Activated naive CD8-positive, alpha-beta T cell treated with anti-CD3 and anti-CD28 coated beads, Interleukin-2, amount 50 U/mL, for 16 hours (primary cell): ENCODE measurements at places on chromosomes 16 and 17.

DNA sequence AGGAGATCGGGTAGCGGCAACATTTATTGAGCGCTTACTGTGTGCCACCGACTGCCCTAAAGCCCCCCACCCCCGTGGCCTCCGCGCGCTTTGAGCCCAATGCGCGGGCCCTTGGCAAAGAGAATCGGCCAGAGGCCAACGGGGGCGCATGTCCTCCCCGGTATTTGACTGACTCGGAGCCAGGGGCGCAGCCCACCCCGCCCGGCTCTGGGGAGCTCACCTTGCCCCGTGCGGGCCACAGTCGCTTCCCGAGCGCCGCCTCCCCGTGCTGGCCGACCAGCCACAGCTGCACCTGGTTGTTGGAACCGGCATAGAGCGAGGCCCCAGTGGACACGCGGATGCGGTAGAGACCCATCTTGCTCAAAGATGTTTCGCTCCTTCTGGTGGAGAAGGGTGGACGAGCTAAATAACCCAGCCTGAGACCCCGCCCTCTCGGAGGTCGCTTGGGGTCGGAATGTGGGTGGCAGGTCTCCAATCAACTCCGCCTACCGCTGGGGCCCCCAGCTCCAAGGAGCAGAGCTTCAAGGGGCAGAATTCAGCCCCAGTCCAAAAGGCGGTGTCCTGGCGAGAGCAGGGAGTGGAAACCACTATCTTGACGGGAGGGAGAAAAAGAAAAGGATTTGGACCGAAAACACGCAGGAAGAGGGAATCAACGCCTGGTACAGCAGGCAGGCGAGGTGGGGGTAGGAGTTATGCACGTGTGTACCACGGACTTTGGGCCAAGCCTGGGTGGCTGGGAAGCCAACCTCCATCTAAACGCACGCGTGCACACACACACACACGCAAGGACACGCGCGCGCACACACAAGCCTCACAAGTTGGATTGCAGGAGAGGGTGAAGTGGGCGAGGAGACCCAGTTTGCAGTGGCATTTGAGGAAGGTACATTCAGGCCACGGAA lies at the start of gene ALOX15:
Gene ALOX15, minus strand, starts transcription at position 382 of the 899 bp plus-strand sequence. Its CDS starts 27 bp downstream, at position 355.
- no peak for DNase-seq

DNA sequence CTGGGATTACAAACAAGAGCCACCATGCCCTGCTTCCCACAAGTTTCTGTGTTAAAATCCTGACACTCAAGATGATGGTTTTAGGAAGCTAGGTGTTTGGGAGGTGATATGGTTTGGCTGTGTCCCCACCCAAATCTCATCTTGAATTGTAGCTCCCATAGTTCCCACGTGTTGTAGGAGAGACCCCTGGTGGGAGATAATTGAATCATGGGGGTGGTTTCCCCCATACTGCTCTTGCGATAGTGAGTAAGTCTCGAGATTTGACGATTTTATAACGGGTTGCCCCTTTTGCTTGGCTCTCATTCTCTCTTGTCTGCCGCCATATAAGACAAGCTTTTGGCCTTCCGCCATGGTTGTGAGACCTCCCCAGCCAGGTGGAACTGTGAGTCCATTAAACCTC lies 17.2 kb upstream of the SMG1 start:
- DNase-seq, result no peak

DNA sequence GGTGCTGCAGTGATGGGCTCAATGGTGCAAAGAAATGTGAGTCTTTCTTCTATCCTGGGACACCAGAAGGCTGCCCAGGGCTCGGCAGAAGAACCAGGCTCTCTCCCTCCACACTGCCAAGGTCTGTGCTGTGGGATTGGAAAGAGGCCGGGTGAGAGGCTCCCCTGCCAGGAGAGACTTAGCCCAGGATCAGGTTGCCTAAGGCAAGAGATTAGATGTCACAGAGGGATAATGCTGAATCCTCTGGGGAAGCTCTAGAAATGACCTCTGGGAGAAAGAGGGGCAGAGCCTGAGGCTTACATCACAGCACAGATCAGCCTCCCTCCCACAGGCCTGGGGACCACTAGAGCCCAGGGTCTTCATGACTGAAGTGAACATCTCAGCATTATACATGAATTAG lies 5.7 kb upstream of the DOC2B start:
- no peak for DNase-seq

DNA sequence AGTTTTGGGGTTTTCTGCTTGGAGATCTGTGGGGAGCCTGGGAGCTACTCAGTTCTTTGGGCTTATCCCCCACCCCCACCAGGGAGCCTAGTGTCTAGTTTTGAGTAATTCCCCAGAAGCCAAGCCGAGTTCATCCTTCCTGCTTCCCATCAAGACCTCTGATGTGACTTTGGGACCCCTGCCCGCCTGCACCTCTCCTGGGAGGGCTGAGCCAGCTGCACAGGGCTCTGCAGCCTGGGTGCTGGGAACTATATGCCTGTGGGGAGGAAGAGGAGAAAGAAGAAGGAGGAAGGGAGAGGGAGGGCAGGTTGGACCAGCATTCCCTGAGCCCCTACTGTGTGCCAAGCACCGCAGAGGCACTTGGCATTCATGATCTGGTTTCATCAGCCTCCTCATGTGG lies 178.9 kb downstream of the TMEM132E start:
- no peak for DNase-seq

DNA sequence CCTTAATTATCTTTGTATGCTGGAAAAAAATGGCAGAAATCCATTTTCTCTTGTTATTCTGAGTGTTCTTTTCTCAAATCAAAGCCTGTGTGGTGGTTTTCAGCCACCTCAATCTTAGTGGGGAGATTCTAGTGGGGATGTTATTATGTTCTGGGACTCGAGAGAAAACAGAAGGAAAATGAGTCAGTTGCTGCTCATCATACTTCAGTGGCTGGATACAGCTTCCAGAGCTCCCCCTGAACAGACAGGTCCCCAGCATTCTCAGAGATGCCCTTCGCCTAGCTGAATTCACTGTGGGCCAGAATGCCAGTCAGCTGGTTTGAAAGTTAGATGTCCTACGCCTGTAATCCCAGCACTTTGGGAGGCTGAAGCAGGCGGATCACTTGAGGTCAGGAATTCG lies 8.5 kb downstream of the ST6GALNAC1 start:
- no peak for DNase-seq

DNA sequence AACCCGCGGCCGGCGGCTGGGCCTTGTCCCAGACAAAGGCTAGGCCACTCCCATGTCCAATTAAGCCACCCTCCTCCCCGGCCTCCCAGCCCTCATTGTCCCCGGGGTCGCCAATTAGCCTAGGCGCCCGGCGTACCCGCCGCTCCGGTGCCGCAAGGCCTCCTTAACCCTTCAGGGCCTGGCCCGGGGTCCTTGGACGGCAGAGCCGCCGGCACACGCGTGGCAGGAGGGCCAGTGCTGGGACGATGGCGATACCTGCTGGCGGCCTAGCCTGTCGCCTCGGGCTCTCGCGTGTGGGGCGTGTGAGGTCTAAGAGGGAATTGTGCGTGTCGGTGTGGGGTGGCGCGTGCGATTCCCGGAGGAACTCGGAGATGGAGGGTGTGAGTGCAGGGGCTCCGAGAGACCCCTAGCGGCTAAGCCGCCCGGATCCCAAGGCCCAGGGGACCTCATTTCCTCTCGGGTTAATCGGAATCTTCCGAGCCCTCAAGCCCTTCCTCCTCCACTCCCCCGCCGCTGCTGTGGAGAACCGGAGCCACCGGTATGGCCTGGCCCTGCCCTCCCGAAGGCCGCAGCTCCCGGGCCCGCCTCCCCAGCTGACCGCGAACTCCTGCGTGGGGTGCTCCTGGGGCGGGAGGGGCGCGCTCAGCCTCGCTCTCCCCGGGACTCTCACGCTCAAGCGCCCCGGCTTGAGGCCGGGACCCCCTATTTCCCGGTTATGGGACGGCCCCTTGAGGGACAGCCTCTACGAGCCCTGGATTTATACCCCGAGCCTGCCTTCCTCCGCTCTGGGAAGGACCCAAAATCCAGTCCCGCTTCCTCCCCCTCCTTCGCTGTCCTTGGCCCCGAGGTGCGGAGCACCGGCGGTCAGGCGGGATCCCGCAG lies 11.9 kb downstream of the TBX2 start:
- no peak for DNase-seq

DNA sequence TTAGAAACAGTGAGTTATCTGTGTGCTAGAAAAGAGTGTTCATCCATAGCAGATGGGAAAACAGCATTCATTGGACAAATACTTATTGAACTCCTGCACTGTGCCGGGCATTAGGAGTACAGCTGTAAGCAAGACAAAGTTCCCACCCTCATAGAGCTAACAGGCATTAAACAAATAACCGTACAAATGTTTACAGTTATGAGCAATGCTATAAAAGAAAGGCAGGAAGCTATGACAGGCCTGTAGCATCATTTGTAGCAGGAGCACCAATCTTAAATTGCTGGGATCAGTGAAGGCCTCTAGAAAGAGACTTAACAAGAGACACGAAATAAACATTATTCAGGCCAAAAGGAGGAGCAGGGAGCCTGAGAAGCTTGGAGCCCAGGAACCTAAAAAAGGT lies 15.6 kb downstream of the SDR42E1 start:
- DNase-seq, result no peak

DNA sequence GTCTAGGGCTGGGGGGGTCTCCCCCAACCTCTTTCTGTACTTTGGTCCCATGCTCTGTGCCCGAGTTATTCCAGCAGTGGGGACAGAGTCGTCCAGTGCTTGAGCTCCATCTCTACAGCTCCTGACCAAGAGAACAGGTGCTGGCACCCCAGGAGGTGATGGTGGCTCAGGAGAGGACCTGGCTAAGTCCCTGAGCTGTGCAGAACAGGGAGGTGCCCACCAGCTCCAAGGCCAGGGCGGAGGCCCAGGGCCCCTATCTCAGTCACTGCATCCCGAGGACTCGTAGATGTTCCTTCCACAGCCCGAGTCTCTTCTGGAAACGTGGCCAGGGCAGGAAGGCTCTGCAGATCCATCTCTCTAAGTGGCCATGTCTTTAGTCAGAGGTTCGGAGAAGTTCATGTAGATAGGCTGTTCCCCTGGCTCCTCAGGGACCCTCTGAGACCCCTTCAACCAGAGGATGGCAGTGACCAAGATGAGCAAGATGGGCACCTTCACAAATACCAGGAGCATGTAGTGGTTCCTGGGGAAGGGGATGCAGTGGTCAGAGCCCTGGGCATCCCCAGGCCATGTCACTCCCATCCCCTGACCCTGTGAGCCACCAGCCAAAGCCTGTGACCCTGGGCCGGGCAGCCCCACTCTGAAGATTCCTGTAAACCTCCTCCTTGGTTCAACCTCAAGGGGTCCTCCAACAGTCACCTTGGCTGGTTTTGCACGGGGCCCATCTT lies 8.7 kb downstream of the CD300LB start:
- no peak for DNase-seq
